ENCODE measurements at places on chromosomes 7 and 10.

DNA sequence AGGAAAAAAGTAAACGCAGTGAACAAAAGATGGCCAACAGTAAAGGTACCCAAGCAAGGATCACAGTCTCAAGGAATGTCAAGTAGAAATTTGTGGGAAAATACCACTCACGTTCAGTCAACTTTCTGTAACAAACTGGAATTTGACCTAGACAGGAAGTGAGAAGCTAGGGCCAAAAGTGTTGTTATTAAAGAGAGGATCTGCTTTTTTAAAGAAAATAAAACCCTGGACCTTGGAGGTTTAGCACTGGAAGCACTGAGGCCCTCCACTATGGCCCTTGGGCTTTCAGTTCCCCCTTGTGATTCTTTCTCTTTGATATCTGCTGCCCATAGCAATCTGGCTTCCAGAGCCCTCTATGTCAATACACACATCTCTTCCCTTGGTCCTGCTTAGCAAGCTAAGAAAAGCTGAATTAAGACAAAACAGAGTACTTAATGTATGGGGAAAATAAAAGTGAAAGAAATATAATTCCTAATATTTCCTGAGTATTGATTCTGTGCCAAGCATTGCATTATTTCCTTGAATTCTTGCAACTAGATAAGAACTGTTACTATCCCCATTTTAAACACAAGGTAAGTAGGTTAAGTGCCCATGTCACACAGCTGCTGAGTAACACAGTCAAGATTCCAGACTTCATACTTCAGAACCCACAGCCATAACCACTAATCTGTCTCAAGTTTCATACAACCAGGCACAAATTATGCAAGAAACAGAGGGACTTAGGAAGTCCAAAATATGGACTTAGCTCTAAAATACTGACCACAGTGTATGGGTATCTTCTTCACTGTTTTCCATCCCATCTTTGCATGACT, 2.6 kb upstream of the ZNF438 start:
- no peak for DNase-seq

DNA sequence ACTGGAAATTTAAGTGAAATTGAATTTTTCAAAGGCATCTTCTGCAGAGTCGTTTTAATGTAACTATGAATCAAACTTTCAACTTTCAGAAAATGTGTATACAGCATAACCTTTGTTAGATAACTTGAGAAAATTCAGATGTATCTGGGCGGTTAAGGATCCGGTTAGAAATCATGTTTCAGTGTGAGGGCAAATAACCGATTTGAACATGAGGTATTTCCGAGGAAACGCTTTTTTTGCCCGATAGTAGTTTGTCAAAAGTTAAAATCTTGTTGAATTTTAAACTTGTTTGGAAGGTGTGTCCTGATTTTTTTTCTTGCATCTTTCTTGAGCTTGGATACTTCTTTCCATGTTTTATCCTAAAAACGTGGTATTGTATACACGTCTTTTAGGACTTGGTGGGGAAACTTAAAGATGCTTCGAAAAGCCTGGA, 1.3 kb upstream of the BMI1 start:
- no peak for DNase-seq

- no peak for DNase-seq
These were observed 1.7 kb upstream of the LFNG start for GRCh38 chr7:2517678-2518507.

DNA sequence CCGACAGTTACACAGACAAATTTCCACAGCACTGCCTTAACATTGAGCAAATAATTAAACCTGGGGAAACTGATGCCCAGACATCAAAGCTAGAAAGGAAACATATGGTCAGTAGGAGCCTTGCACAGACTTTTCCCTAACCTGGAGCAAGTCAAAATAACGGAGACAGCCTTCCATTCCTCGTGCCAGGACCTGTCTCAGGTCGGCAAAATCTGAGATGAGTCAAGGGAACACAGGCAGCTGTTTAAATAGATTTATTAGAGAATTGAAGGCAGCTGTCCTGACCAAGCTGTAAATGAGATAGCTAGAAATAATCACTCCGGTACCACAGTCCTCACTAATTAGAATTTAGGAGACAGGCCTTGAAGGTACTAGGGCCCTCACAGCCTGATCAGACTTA, 81.2 kb downstream of the RAMP3 start:
- DNase-seq: no peak

DNA sequence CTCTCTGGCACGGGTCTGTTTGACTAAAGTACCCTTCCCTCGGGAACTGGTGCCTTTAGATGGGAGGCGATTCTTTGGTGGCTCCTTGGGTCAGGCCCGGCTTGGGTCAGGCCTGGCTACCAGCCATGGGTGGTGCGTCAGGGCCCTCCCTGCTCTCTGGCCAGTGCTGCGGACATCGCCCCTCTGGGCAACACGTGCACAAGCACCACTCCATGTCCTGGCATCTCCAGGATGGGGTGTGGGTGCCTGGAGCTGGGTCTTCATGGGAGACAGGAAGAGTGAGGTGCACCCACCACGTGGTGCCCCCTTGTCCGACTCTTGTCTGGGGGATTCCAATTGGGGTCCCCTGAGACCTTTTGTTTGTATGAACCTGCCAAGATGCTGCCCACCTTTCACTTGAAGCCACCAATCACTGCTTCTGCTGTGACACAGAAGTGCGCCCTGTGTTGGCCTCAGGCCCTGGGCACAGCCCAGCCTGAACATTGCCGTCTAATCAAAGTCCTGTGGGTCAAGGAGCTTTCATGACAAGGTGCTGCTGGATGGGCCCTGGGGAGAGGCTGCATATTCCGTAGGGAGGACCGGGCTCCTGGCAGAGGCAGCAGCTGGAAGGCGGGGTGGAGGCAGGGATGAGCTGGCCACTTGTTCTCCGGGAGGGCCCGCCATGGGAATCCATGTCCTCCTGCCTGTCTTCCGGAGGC, 11.1 kb upstream of the PWWP2B start:
- no peak for DNase-seq

GRCh38 chr10:78531088-78531487, 497.4 kb downstream of the RPS24 start:
- DNase-seq: no peak

GRCh38 chr7:112538726-112539255, 58.0 kb downstream of the LSMEM1 start:
- DNase-seq: no peak

GRCh38 chr10:100894589-100895294, 18.0 kb upstream of the SLF2 start:
- no peak for DNase-seq

DNA sequence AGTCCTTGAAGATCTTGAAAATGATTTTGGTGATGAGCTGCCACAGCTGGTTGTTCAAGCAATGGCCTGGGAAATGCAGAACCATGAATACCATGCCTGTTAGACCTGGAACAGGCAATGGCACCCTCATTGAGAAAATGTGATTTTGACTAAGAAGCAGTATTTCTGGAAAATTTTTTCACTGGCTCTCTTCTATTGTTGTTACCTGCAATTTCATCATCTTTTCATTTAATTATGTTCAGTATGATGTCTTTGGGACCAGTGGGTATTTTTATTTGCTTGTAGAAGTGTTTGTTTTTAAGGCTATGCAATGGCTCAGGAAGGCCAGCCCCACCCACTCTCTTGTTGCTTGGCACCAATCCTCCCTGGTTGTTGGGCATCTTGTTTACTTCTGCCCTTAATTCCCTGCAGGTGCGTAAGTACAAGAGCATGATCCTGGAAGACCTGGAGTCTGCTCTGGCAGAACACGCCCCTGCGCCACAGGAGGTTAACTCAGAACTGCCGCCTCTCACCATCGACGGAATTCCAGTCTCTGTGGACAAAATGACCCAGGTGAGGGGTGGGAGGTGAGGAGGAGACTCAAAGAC, 78.6 kb downstream of the NRF1 start:
- no peak for DNase-seq

- no peak for DNase-seq
These were observed 348.8 kb downstream of the SDK1 start for GRCh38 chr7:3649678-3650440.

GRCh38 chr7:93232673-93233018, 480 bp downstream of the VPS50 start:
- DNase-seq: no peak

DNA sequence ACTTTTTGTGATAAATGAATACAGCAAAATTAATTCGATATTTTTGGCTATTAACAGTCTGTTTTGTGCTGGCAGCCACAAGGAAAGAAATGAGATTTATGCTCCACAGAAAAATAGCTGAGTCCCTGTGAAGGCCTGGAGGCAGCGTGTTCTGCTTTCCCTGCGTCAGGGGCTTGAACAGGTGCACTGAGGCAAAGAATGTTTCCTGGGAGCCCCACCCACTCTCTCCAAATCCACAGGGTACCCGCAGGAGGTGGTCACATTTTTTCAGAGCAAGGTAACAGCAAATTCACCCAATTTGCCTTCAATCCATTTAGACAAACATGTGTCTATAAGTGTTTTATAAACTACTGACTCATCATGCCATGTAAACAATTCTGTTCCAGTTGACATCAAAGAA, 308.1 kb downstream of the TCERG1L start:
- DNase-seq: no peak

DNA sequence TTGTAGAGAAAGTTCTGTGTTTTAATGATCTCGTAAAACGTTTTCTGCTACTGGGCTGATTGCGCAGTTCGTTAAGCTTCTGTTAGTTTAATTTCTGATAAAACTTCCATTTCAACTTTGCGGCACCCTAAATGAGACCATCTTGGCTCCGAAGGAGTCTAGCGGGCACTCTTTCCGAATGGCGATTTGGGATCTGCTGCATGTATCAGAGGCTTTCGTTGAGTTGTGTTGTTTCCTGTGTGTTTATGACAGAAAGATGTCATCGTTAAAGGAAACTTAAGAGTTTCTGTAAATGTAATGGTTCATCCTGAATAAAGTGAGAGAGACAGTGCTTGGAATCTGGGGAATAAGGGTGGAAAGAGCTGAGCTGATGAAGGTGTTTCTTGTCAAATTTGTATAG, 174.7 kb downstream of the TCF7L2 start:
- no peak for DNase-seq

All from T-helper 22 cell (primary cell).